ENCODE measurements at places on chromosomes 2 and 18.

- DNase-seq: no peak
These were observed 526.8 kb downstream of the TDRD15 start for GRCh38 chr2:21650569-21650968.

GRCh38 chr2:199631129-199631528, 173.4 kb upstream of the SATB2 start:
- DNase-seq: no peak

GRCh38 chr18:28152354-28152753, 24.6 kb downstream of the CDH2 start:
- DNase-seq: no peak

DNA sequence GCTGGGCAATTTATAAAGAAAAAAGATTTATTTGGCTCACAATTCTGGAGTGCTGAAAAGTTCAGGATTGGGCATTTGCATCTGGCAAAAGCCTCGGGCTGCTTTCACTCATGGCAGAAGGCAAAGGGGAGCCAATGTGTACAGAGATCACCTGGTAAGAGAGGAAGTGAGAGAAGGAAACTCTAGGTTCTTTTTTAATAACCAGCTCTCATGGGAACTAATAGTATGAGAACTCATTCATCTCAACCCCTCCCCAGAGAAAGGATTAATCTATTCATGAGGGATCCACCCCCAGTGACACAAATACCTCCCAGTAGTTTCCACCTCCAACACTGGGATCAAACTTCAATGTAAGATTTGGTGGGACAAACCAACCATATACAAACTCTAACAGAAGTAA, 129.0 kb downstream of the EVA1A start:
- no peak for DNase-seq

DNA sequence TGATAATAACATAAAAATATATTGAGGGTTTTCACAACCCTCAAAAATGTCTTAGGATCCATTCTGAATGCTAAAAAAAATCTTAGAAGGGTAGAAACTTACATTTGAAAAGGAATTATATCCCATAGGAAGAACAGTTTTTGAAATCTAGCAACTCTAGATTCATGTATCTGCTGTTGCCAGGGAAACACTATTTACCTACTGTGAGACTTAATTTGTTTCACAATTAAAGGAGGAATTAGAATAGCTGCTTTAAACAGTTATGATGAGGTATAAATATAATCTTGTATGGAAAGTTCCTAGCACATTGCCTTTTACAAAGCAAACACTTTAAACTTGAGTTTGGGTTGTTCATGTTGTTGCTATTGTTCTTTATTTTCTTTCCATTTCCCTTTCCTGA, 988.2 kb downstream of the SUCLG1 start:
- DNase-seq: no peak

DNA sequence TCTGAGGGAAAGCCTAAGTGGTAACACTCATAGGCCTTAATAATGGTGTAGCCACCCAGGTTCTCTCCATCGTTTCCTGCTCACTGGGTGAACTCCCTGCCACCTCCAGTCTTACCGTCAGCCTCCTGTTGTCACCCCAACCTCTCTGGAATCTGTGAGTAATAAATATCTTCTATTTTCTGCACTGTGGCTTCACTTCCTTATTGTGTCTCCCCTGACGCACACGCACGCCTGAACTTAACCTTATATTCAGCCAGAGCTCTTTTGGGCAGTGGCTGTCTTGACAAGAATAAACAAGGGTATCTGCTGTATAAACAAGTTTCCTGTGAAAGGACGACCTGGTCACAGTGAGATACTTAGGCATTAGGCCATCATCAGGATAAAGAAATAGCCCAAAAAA, 467.2 kb downstream of the SPAG16 start:
- no peak for DNase-seq

GRCh38 chr18:13363359-13363758, 144.8 kb downstream of the LDLRAD4 start:
- no peak for DNase-seq

DNA sequence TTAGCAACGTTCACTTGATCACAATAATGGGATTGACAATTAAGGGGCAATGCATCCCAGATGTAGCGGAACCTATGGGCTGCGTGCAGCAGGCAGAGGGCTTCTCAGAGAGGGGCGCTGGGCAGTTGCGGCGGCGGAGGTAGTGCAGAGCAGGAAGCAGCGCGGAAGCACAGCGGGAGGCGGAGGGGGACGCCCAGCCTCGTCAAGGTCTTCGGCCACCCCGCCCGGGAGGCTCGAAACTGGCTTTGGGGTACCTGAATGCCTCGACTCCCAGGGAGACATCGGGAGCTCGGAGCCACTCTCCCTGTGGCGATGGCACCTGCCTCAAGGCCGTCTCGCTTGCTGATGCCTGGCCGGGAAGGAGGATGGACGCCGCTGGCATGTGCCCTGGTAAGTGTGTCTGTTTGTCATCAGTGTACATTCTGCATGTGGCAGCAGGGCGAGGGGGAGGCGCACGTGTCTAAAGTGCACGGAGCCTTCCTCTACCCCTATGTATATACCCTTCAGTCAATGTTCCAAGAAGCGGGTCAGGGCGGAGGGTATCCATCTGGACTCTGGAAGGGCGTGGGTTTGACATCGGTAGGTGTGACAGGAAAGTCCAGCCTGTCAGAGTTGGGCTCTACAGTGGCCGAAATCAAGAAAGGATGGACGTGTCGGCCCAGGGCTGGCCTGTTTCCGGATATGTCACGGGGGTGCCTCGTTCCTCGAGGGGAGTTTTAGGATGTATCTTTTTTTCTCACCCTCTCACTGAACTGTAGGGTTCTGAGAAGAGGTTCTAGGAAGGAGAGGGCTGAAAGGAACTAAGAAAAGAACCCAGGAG, 7.5 kb upstream of the SP9 start:
- DNase-seq: no peak

DNA sequence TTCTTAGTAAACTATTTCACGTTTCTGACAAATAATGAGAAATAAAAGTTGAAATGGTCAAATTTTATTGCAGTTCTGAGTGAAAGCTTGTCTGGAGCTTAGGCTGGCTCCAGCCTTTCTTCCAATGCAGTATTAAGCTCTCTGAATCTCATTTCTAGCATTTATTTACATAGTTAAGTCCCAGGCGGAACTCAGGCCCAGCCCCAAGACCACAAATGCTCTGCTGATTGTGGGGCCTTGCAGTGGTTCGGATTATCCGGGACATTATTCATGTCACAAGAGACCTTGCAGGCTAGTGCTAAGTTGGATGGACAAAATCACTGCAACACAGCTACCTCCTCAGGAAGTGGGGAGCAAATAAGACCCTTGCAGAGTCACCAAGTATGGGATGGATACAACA, 2009.3 kb upstream of the CELF4 start:
- DNase-seq: no peak

- DNase-seq: no peak
These were observed 180.1 kb downstream of the CDH2 start for GRCh38 chr18:27996801-27997272.

DNA sequence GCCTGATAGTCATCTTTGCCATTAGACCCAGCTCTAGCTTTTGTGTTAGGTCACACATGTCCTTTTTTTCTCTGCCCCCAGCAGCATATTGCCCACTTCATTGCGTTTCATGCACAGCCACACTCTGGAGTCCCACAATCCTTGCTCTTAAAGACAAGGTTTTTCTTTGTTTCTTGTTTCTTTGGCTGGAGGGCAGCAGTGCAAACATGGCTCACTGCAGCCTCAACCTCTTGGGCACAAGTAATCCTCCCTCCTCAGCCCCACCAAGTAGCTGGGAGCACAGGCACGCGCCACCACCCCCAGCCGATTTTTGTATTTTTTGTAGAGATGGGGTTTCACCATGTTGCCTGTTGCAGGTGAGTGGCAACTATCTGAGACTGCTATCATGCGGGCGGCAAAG, 16.9 kb upstream of the PAPOLG start:
- DNase-seq: no peak

- DNase-seq: no peak
These were observed 1356.2 kb upstream of the NXPH2 start for GRCh38 chr2:140136366-140136765.

GRCh38 chr2:104563398-104563996, 290.4 kb upstream of the POU3F3 start:
- no peak for DNase-seq

DNA sequence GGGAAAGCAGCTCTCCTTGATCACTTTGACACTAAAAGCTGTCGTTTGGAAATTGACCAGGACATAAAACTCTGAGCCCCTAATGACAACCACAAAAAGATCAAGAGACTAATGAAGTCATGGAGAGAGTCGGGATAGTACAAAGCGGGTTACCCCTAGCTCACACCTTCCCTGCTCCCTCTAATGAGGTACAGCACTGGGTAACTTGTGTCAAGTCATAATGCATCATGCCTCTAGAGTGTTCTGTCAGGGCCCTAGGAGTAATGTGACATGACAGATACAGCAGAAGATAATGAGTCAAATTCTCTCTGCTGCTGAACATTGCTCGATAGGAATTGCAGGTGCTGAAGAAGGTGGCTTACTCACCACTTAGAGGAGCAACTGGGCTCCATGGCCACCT, 130.7 kb downstream of the AQP4 start:
- no peak for DNase-seq

GRCh38 chr2:96808176-96808837, 7.8 kb upstream of the CNNM3 start:
- no peak for DNase-seq

GRCh38 chr2:70553584-70554337, at the start of gene TGFA:
Gene TGFA (minus strand): TSS chr2:70553826. CDS start chr2:70553767, 59 bp downstream.
- no peak for DNase-seq

DNA sequence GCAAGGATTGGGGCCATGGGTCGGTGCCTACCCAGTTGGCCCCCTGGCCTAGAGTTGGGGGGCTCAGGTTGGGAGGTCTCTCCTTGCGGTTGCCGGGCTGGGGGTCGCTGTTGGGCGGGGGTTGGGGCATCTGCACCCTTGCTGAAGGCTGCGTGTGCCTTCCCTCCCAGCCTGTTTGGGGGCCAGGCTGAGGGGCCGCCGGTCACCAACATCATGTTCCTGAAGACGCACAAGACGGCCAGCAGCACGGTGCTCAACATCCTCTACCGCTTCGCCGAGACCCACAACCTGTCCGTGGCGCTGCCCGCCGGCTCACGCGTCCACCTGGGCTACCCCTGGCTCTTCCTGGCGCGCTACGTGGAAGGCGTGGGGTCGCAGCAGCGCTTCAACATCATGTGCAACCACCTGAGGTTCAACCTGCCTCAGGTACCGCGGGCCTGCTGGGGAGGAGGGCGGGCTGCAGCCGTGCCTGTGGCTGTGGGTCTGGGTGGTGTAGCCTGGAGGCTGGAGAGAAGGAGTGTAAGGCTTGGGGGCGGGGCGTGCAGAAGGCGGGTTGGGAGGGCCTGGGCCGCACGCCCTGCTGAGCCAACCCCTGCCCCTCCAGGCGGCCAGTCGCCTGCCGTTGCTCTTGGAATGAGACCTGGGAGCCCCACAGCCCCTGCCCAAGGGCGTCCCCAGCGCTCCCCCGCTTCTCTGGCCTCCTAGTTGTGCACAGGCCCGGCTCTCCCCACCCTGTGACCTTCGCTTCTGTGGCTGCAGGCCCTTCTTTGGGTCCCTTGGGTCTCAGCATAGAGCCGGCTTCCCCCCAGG, 7.2 kb upstream of the NEU4 start:
- no peak for DNase-seq

DNA sequence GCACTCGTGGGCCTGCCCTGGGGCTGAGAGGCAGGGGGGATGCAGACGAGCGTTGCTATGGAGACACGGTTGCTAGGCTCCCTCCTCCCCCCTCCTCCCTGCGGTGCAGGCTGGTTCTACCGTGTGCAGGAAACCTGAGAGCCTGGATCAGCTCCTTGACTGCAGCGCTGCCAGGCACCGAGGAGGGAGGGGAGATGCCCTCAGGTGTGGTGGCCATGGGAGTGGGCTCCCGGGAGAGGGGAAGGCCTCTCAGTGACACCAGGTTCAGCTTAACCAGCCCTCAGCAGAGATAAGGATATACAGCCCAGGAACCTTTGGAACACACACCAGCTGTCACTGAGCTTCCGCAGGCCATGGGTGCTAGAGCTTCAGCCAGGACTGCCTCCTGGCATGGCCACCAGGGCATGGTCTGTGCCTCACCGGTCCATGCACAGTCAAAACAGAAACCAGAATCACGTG, 124.4 kb upstream of the PXDN start:
- DNase-seq: no peak

- no peak for DNase-seq
These were observed 37.9 kb downstream of the GDF7 start for GRCh38 chr2:20704886-20705285.

- DNase-seq: no peak
These were observed 190.8 kb upstream of the RGPD4 start for GRCh38 chr2:107635883-107636282.

DNA sequence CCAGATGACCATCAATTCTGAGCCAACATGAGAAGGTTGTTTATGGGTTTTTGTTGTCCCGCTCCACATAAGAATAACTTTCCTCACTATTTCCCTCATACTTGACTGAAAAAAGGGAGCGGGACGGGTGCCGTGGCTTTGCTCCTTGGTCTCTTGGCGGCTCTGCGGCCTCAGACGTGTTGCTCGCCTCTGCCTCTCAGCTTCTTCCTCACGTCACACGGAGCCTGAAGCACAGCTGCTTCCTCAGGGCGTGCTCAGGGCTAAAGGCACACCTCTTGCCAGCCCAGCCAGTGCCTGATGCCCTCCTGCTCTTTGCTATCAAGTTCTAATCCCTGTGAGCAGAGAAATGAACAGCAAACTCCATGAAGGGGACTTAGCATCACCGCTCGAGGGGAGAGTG, 17.9 kb upstream of the ID2 start:
- DNase-seq: no peak

GRCh38 chr2:78035804-78036203, 513.6 kb upstream of the LRRTM4 start:
- no peak for DNase-seq

- DNase-seq: no peak
These were observed 5.6 kb downstream of the KCNE4 start for GRCh38 chr2:223057569-223057968.

- no peak for DNase-seq
These were observed 2.9 kb downstream of the MAT2A start for GRCh38 chr2:85541753-85542457.

DNA sequence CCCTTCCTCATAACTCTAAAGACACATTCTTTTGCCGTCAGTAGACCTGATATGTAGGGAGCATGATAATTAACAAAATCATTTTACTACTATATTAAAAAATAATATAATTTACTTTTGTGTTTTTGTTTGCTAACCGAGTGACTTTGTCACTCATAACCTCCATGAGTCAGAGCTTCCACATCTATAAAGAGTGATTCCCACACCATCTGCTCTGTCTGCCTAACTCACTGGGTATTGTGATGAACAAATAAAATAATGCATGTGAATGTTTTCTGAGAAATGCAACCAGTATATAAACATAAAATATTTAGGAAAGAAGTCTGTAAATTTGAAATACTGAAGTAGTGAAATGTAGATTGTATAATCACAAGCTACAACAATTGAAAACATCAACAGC, 123.4 kb upstream of the DSEL start:
- DNase-seq: no peak

DNA sequence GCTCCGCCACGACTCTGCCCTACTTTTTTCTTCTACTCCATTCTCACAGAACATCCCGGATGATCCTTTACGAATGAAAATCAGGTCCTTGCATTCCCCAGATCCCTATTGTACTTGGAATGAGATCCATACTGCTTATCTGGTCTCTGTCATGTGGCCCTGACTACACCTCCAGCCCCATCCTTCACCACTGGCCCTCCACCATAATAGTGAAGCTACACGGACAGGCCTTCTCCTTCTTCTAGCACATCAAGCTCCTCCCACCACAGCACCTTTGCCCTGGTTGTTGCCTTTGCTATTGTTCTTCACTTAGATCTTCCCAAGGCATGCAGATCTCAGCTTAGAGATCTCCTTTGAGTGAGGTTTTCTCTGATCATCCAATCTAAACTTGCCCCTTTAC, 20.1 kb upstream of the RMDN2 start:
- DNase-seq: no peak
